Naive thymus-derived CD4-positive, alpha-beta T cell (primary cell): ENCODE measurements at places on chromosomes 2 and 18.

DNA sequence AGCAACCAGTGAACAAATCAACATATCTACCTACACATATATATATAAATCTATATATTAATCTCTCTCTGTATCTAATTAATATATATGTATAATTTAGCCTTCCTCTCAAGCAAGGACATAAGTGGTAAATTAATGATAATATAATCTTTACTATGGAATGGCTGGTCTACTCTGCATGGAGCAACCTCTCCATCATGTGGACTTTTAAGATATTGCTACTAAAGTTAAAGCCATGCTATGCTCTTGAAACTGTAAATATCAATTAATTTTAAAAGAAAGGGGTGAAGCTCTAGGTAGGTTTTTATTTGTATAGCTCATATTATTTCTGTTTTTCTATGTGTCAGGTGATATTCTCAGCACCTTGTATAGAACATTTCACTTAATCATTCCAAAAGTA lies 147.0 kb downstream of the PPP1R1C start:
- DNase-seq = no peak

- no peak for DNase-seq
These were observed 49.9 kb upstream of the RTN4 start for GRCh38 chr2:55099878-55100820.

- DNase-seq = no peak
These were observed 107.5 kb upstream of the CELF4 start for GRCh38 chr18:37672932-37673595.

DNA sequence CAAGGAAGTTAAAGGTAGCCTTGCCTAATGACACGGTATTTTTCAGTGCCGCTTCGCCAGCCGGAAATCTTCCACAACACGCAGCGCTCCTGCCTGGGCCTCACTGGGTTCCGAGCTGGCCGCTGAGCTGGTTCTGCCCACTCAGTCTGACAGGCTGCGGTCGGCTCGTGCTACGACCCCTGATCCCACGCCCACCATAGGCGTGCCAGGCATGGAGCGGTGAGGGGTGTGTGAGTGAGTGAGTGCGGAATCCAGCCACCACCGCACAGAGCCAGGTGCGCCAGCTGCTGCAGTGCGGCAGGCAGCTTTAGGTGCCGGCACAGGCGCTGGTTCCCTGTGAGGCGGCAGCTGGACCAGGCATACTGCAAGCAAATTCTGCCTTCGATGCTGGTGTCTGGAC lies 407.9 kb downstream of the DCC start:
- DNase-seq = no peak

DNA sequence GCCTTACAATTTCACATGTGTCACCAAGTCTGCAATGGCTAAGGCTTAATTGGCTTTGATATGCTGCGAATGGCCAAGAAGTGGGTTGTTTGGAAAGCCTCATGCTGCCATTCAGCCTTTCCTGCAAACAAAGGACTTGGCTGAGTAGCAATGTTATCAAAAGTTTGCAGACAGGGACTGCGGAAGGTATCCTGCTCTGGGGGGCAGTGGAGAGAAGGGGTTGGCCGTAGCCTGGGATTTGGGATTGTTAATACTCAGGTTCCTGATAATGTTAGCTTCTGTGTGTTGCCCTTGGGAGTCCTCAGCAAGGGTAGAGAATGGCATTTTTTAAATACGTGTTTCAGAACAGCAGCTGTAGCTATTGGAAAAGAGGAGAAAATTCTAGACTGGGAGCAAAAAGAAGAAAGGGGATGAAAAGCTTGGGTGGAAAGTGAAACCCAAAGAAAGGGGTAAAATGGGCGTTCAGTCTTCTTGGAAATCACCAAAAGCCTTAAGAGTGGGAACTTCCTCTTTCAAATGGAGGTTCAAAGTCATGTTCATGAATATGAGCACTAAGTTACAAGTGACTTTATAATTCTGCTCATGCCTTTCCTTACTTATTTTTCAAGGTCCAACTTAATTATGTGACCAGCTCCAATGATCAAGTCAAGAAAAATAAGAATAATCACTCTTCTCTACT lies 325.1 kb downstream of the RNF144A start:
- DNase-seq = no peak

DNA sequence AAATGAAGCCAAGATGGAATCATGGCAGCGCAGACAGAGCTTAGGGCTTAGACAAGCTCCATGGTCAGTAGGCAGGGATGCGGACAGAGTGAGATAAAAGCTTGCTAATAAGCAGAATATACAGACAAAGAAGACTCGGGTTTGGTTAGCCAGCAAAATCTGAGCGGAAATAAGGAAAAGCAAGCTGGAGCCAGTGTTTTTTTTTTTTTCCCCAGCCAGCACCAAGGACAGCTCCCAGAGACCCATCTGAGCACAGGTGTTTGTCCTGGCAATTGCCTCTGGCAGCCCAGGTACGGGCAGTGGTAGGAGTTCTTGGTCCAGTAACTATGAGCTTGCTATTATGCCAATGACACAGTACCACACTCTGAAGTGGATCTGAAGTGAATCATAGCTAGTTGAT lies 187.6 kb downstream of the ADCYAP1 start:
- no peak for DNase-seq

DNA sequence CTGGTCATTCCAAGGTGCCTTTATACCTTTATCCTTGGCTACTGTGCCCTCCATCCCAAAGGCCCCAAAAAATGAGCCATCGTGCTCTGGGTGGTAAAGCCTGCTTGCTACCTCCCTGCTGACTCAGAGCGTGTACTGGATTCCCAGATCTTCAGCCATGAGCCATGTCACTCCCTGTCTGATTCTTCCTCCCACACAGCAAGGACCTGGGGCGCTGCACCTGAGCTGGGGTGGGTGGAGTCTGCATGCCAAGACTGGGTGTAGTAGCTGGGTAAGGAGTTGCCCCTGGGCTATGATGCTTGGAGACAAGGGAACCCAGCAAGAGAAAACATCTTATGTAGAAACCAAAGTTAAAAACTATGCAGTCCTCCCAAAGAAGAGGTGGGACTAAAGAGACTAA lies 37.2 kb upstream of the APCDD1 start:
- DNase-seq = no peak

- DNase-seq = no peak
These were observed 482.0 kb downstream of the ZNF516 start for GRCh38 chr18:76013057-76013456.

GRCh38 chr2:98102878-98103277 lies 15.9 kb downstream of the VWA3B start:
- DNase-seq = no peak

GRCh38 chr2:69693775-69694450 lies 48.0 kb upstream of the ANXA4 start:
- DNase-seq = peak; percentile 82

DNA sequence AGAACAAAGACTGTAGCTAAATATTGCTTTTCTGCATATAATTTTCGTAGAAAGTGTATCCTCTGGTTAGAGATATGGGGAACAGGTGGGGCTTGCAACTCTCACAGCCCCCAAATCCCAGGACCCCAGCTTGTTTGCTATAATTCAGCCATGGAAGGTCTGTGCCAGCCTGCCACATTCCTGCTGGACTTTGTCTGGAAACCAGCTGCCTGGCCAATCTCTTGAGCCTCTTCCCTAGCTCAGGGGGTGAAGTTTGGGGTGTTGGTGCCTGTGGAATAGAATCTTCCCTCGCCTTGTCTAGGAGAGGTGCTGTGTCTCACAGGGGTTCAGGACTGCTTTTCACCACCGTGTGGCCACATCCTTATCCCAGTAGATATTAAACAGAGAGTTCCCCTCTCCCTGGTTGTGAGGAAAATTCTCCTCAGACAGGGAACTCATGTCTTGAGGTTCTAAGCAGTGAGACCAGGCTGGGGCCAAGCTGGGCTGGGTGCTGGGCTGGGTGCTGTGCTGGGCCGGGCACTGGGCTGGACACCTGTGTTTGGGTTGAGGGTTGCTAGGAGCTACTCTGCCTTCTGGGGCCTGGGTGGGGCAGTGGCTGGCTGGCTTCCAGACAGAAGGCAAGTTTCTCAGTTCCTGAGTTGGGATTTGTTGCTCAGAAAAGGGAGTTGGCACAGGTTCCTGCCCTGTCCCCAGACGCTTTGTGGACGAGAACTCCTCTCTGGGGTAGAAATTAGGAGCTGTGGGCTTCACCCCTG lies 12.3 kb downstream of the TOGARAM2 start:
- no peak for DNase-seq

GRCh38 chr2:42227491-42227890 lies 58.3 kb downstream of the EML4 start:
- no peak for DNase-seq

GRCh38 chr2:197266477-197266876 lies 44.1 kb downstream of the ANKRD44 start:
- DNase-seq = peak; percentile 53

DNA sequence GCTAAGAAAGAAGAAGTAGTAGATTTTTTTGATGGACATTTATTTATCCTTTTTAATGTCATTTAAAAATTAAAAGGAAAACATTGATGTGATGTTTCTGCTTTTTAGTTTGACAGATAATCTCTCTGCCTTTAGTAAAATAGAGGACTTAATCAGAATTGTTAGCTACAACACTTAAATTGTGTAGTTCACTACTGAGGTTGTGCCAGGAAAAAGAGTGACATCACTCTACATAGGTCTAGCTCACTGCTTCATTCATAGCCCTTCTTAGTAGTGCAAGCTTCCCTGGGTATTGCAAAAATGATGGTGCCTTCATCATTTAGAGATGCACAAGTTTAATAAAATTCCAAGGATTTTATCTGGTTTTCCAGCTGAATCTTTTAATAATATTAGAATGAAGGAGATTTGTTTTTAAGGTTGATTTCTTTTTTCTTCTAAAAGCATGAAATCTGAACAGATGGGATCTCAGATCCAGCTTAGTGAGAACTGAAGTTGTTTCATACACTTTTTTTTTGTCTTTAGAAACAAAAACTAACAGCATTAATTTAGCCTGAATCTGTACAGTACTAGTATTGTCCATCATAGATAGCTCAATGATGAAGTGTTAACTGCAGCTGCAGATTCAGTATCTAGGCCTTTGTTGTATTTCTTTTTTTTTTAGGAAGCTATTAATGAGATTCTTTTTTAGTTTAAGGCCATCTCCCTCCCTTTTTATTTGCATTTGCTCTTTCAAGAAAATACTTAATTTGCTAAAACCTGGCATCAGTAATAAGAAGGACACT lies 20.6 kb upstream of the TMEFF2 start:
- no peak for DNase-seq

- no peak for DNase-seq
These were observed 57.6 kb downstream of the PXDN start for GRCh38 chr2:1686784-1687105.

GRCh38 chr2:206979922-206980321 lies 40.6 kb downstream of the CPO start:
- DNase-seq = no peak

DNA sequence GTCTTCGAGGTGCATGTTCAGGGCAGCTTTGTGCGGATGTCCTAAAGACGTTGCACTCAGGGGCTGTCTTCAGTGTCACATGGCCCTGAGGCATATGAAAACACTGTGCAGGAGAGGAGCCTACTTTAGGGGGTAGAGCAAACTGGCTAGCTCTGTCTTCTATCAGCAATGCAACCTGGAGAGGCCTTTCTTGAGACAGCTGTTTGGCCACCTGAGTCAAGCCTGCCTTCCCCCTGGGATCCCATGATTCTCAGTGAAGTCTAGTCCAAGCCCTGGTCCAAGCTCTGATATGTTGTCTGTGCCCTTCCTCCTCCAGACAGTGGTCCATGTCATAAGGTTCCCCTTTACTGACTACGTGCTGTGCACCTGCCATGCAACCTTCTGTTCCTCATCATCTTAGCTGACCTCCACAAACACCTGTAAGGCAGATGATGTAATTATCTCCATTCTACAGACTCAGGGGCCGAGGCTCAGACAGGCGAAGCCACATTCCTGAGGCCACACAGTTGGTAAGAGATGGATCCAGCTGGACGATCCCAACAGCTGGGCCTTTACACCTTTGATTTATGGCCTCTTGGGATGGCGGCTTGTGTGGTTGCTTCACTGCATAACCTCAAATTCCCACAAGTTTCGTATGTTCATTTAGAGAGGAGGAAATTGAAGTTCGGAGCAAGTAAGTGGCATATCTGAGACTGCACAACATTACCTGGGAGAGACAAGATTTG lies 109.9 kb downstream of the COPS8 start:
- no peak for DNase-seq

GRCh38 chr2:219441451-219442255 lies 7.0 kb downstream of the SPEG start:
- DNase-seq = peak; percentile 49

GRCh38 chr2:202286595-202286994 lies 21.0 kb downstream of the NOP58 start:
- DNase-seq = no peak

DNA sequence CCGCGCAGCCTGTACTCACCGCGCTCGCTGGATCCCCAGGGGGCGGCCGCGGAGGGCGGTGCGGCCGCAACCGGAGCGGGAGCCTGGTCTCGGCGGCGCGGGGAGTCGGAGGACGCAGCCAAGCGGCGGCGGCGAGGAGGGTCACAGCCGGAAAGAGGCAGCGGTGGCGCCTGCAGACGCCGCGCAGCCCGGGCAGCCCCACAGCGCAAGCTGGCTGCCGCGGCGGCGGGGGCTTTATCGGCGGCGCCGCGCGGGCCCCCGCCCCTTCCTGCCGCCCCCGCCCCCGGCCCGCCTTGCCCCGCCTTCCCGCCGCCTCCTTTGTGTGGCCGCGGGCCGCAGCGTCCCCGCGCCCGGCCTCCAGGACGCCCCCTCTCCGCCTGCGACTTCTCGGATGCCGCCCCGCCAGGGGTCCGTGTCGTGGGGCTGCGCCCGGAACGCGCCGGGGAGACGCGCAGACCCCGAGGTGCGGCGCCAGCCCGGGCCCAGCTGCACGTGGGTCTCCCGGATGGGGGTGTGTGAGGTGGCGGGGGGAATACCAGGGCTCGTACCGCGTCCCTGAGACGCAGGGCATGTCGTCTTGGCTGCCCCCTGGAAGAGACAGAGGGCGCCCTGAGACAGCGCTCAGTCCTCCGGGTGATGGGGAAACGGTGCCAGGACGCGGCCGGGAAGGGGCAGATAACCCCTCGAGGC lies at the start of gene SERPINE2:
Gene SERPINE2 (minus strand): TSS at position 207 of the 690 bp plus-strand sequence. CDS start 37,386 bp downstream, outside the sequence.
- peak; percentile 40 for DNase-seq

DNA sequence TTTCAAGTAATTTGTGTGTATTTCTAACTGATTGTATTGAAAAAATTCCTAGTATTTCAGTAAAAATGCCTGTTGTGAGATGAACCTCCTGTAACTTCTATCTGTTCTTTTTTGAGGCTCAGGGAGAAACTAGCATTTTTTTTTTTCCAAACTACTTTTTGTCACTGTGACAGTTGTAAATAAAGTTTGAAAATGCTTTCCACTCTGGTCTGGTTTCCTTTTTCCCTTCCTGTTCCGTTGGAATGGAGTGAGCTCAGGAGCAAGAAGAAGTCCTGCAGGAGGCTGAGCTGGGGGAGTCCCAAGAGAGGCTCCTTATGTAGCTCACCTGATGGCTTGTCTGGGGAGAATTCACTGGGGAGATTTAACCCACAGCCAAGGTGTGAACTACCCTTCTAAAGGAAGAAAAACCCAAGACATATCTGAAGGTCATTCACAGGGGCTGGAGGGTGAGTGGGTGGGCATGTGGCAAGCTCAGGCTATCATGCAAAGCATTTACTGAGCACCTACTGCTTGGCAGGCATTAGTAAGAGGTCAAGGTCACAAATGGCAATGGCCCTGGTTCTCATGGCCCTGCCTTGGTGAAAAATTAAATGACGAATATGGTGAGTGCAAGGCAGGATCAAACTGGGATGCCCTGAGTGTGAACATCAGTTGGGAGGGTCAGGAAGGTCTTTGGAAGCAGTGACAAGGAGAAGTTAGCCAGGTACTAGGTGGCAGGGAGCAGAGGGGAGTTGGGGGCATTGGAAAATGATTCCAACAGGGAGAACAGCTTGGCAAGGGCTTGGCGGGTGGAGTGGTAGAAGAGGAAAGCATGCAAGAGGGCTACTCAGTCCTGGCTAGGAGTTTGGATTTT lies 28.7 kb downstream of the LBH start:
- no peak for DNase-seq

- DNase-seq = no peak
These were observed 115.1 kb downstream of the NAB1 start for GRCh38 chr2:190763901-190764514.

- no peak for DNase-seq
These were observed 536.2 kb upstream of the FSIP2 start for GRCh38 chr2:185202381-185202780.
